ENCODE measurements at places on chromosomes 1 and 21. TPM values are rescaled to one million over a fixed set of nuclear protein-coding genes. Genes with fewer than 3 reads are reported as not detected.

RRAGC gene
- total RNA-seq = 18.1 TPM

- no peak overlapping the region for H3K27ac ChIP-seq
- no peaks in the 10 kb centered on the region for H3K4me1 ChIP-seq
- H3K27me3 ChIP-seq = no peaks in the 10 kb centered on the region
- no peak overlapping the region for H3K4me3 ChIP-seq
Observed at GRCh38 chr1:171134204-171134923, 43.7 kb downstream of the FMO3 start.

TTC22 gene
- total RNA-seq = 1.1 TPM

CAMSAP2 gene
- total RNA-seq = 27.6 TPM

DNA sequence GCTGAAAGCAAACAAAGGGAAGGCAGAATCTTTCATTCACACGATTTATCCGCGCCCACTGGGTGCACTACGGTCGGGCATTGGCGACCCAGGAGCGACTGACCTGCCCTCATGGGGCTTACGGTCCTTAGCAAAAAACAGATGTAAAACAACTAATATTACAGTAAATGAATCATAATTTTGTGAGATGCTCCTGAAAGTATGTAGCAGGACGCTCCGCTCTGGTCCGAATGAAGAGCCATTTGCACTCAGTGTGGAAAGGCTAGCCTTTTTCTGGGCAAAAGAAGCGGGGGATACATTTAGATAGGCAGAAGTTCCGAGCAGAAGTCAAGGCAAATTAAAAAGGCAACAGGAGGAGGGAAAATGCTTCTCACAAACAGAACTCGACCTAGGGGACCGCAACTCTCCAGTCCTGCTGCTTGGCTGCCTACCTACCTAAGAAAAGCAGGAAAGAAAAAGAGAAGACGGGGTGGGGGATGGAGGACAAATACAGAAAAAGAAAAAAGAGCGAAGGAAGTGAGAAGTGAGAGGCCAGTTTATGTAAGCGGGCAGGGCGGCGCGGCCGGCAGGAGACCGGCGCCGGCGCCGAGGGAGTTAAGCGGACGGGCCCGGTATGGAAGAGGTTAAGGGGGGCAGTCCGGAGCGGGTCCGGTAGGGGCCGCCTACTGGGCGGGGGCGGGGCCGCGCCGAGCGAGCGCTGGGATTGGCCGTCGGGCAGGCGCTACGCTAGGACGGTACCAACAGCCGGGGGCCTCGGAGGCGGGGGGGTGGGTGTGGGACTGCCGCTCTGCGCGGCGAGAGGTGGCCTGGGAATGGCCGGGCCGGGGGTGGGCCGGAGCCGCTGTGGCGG lies at the start of gene FAM20B:
Gene FAM20B (plus strand): TSS at position 770 of the 850 bp plus-strand sequence. CDS start 17,954 bp downstream, outside the sequence.
- no peaks in the 10 kb centered on the region for H3K36me3 ChIP-seq
- H3K4me1 ChIP-seq = no peaks in the 10 kb centered on the region
- peak within 1 kb of the TSS; percentile 86 for H3K27ac ChIP-seq
- H3K4me3 ChIP-seq = peak within 1 kb of the TSS; percentile 98
- DNase-seq = peak; percentile 82
- no peaks in the 10 kb centered on the region for H3K27me3 ChIP-seq

All from H1 (cell line).